ENCODE measurements at places on chromosomes 5 and 9.

- DNase-seq: no peak
These were observed 91.6 kb downstream of the NFIB start for GRCh38 chr9:14222149-14222835.

- DNase-seq: no peak
These were observed 44.5 kb downstream of the SECISBP2 start for GRCh38 chr9:89362647-89363310.

- DNase-seq: no peak
These were observed 20.0 kb downstream of the APC start for GRCh38 chr5:112757468-112758208.

- no peak for DNase-seq
These were observed 981.5 kb downstream of the PTPRD start for GRCh38 chr9:9631284-9631683.

GRCh38 chr5:122404018-122404417, 92.0 kb downstream of the SNCAIP start:
- DNase-seq: no peak

GRCh38 chr5:167167191-167167795, 1124.2 kb upstream of the WWC1 start:
- DNase-seq: no peak

DNA sequence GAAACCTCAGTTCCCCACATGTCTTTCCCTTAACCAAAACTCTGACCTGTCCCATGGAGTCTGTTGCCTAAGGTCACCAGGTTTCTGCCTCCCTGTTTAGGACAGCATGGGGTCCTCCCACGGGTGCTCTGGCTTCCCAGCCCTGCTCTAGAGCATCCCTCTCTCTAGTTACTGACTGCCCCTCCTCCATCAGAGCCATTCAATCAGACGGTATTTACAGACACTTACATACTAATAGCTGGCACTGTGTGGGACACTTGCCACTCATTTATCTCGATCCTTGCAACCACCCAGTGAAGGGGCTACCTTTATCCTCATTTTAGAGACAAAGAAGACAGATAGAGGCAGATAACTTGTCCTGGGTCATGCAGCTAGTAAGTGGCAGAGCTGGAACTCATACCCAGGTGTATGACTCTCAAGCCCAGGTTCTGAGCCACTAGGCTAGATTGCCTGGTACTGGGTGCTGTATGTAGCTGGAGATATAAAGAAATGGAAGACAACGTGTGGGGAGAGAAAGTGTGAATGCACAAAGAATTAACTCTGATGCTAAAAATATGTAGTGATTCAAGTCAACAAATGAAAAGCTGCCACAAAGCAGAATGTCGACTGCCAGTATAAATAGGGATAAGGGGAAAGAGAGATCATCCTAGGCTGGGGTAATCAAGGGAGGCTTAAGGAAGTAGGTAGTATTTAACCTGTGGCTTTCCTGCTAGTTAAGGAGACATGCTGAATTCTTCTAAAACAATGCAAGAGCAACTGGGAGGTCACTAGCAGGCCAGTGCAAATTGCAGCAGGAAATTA, 52.5 kb upstream of the PDE8B start:
- DNase-seq: no peak

GRCh38 chr9:127698386-127698785, 8.4 kb upstream of the CFAP157 start:
- DNase-seq: no peak

- DNase-seq: no peak
These were observed 621 bp downstream of the NR6A1 start for GRCh38 chr9:124770359-124771020.

GRCh38 chr9:14654932-14655331, 38.3 kb downstream of the ZDHHC21 start:
- no peak for DNase-seq

DNA sequence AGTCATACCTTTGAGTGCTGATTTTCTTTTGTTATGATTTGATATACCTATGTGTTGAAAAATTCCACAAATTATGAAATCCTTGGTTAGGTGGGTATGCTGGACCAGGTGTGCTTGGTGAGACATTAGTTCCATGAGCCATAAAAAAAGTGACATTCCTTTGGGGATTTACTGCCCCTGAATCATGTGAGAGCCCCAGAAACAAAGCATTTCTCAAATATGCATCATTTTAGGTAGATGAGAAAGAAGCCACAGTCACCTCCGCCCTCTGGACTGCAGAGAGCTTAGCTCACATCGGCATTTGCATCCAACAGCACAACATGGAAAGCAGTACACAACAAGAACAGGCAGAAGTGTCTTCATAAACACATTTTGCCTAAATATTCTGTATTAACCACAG, 55.3 kb downstream of the DAP start:
- peak; percentile 30 for DNase-seq

GRCh38 chr5:58407042-58407719, 52.7 kb downstream of the PLK2 start:
- DNase-seq: peak; percentile 66

GRCh38 chr5:158701406-158702177, 398.1 kb downstream of the EBF1 start:
- DNase-seq: peak; percentile 82

- no peak for DNase-seq
These were observed 32.7 kb upstream of the ISCA1 start for GRCh38 chr9:86315078-86315477.

GRCh38 chr5:643351-643801, 31.2 kb downstream of the CEP72 start:
- no peak for DNase-seq

DNA sequence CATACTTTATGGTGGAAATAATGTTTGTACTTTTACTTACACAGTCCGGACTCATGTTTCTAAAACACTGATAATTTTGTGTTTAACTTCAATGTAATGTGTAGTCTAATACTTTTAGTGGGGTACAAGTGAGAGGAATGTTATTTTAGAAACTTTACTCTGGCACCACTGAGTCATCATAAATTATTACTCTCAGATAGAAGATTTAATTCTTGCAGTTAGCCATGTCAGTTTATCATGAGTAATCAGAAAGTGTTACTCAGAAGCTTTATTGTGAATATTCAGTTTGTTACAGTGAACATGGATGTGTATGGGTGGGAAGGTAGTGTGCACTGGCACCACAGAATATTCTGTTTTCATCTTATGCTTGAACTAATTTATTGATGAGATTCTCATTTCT, 20.0 kb downstream of the OGN start:
- DNase-seq: no peak

DNA sequence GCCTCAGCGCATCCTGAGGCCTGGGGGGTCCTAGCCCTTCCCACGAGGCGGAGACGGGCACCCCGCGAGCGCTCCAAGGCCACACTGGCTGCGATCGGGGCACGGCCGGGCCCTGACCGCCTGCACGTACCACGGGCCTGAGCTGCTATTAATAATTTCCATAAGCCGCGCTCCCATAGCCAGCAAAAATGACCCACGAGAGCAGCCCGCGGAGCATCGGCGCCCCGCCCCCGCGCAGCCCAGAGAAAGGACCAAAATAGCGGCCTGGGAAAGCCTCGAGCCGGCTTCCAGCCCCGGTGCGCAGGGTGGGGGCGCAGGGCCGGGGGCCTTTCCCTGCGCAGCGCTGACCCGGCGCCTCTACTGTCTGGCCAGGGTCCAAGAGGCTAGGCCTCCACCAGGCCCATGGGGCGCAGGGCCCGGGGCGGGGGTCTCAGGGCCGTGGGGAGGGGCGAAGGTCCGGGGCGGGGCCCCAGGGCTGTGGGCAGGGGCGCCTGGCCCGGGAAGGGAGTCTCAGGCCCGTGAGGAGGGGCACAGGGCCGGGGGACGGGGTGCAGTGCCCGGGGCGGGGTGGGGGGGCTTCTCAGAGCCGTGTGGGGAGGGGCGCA, 54.4 kb downstream of the EXD3 start:
- DNase-seq: no peak

DNA sequence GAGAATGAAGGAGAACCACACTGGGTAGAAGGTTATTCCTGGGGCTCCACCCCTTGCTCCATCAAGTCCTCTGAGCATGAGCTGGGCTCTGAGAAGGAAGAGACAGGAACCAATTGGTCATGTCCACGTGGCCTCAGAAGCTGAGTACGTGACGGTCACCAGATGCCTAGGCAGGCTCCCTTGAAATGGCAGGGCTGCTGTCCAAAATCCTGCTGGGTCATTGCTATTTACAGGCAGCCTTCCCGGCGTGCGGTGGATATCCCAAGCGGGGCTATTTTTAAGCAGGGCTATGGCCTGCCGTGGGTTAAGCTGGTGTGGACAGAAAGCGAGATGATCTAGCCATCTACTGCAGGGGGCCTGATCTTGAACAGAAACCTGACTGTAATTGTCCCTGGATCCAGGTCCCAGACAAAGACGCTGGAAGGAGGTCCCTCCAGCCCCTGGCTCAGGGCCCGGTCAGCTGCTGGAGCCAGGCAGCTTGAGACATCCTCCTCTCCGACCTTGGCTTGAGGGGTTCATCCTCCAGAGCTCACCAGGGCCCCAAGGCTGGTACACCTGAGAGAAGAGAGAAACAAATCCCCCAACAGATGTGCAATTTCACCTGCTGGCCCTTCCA, 550 bp upstream of the CKMT2 start:
- DNase-seq: no peak

DNA sequence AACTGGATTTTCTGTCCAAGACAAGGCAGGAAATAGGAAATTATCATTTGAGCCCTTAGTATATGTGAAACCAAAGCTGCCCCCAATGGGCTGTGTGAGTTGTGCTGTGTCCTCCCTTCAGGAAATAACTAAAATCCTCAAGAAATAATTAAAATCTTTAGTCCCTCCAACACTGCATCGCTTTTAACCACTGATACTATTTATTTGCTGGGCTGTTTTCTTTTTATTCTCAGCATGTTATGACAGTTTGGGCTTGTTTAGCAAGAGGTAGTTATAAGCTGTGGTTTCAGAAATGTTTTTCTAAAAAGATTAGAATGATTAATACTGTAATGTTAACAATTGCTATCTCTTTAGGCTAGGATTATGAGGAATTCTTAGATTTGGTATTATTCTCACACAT, 187.0 kb upstream of the KCNN2 start:
- no peak for DNase-seq

DNA sequence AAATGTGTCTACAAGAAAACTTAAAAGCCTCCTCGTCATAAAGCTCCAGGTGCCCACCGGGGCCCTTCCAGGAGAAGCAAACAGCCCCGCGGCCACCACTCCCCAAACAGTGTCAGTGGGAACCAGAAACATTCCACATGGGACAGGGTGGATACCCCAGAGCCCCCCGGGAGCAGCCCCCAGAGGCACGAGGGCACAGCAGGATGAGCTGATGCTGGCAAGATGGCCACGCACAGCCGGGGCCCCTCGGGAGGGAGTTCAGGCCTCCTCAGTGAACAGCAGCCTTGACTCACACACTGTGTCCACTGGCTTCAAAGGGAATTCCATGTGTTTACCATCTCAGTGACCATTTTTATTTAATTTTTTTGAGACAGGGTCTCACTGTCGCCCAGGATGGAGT, 10.5 kb downstream of the EXD3 start:
- DNase-seq: no peak

GRCh38 chr9:98427491-98427890, 172.0 kb upstream of the TBC1D2 start:
- no peak for DNase-seq

GRCh38 chr9:112029921-112030444, 133.4 kb downstream of the UGCG start:
- no peak for DNase-seq

GRCh38 chr9:136171009-136171800, 33.7 kb downstream of the LHX3 start:
- DNase-seq: no peak

DNA sequence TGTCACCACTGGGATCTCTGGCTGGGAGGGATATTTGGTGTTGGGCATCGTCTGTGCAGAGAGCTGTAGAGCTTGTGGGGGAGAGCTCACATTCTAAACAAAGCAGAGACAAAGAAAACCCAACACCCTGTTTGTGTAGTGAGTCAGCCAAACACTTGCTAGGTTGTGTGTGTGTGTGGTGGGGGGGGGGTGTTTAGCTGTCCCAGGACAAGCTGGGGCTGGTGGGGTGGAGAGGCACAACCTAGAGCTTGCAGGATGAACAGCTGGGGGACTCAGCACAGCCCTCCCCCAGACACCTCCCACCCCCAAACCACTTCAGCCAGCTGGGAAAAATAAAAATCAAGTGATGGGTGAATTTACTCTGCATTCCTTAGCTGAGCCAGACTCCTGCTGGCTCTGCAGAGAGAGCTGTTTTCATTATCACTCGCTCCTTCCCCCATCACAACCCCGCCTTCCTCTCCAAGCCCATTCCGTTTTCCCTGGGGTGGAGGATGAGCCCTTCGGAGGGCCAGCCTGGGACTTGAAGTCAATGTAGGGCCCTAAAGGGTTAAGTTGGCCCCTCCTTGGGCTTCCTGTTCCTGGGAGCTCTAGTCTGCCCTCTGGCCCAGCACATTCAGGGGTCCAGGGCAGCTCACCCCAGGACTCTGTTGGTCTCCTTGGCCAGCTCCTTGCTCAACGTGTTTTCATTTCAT, 2.6 kb downstream of the OLFML2A start:
- peak; percentile 38 for DNase-seq

GRCh38 chr5:72599519-72600370, 92.5 kb upstream of the ZNF366 start:
- peak; percentile 25 for DNase-seq

DNA sequence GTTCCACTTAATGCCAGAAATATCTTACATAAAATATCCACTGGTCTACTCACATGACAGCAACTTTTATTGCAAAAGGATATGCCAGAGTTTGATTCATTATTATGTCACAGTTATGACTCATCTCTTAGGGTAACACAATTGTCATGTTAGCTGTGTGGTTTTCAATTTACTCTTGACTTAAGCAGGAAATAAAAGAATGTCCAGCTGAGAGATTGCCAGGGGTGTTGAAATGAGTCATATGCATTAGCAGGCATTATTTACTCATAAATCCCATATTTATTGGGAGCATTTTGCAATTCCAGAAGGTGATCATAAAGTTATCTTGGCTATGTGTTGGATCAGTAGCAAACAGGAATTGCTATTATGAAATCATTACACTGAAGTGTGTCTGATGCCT, 1164.6 kb upstream of the CDH18 start:
- DNase-seq: peak; percentile 100

DNA sequence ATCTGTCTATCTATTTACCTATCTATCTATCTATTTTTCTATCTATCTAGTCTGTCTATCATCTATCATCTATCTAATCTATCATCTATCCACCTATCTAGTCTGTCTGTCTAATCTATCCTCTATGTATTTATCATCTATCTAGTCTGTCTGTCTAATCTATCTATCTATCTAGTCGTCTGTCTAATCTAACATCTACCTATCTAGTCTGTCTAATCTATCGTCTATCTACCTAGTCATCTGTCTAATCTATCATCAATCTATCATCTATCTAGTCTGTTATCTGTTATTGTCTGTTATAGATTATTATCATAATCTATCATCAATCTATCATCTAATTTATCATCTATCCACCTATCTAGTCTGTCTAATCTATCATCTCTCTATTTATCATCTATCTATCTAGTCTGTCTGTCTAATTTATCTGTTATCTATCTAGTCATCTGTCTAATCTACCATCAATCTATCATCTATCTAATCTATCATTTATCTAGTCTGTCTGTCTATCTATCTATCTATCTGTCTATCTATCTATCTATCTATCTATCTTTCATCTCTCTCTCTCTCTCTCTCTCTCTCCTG, 80.2 kb upstream of the ZNF618 start:
- no peak for DNase-seq
